ENCODE measurements at places on chromosomes 1 and 21.
A peak's percentile ranks its signal among the peaks of the same experiment; 100 is the strongest.

DNA sequence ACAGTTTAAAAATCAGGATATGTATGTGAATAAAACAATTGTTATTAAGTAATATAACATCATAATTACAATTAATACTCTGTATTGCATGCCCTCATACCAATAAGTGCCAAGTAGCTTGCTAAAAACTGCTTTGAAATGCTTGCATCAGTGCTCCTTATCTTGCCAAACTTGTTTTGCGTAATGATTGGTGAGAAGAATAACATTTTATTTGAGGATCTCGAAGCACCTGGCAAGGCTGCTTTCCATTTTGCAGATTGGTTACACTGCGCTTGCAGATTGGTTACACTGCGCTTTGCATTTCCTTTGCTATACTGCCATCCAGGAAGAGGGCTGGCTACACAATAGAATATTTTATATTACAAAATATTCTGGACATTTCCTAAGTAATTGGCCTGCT is 1.7 kb upstream of the PBX1 start:
- no peak for DNase-seq

GRCh38 chr1:168227620-168228019 is 1.8 kb downstream of the SFT2D2 start:
- DNase-seq: no peak

- DNase-seq: no peak
Observed at GRCh38 chr1:106534612-106535011, 521.9 kb upstream of the PRMT6 start.

DNA sequence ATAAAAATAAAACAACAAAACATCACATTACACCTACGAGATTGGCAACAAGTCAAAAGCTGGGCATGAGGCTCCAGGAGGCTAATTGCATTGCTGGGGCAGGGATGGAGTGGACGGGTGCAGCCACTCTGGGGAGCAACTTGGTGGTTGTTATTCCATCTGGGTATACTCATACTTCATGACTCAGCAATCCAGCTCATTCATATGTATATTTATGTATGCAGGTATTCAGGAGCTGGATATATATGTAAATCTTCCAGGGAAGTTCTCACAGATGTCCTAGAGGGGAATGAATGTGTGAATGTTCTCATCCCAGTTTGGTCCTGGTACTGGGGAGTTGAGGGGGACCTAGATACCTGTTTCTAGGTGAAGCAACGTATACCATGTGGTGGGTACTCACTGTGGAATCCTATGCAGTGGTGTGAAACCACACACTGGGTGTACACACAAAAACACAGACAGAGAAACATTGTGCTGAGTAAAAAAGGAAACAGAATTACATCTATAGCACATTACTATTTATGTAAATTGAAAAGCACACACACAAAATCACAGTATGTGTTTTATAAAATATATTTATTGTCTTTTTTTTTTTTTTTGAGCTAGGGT is 79.7 kb upstream of the RAB4A start:
- no peak for DNase-seq

DNA sequence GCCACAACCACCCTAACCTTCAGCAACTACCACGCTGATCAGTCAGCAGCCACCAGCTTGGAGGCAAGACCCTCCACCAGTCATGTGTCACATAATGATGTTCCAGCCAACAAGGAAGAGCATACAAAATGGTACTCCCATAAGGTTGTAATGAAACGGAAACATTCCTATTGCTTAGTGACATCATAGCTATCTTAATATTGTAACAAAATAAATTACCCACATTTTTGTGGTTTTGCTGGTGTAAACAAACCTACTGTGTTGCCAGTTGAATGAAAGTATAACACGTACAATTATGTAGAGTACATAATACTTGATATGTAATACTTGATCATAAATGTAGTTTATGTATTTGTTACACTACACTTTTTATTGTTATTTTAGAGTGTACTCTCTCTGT is 1363.2 kb upstream of the ADGRL4 start:
- DNase-seq: no peak

DNA sequence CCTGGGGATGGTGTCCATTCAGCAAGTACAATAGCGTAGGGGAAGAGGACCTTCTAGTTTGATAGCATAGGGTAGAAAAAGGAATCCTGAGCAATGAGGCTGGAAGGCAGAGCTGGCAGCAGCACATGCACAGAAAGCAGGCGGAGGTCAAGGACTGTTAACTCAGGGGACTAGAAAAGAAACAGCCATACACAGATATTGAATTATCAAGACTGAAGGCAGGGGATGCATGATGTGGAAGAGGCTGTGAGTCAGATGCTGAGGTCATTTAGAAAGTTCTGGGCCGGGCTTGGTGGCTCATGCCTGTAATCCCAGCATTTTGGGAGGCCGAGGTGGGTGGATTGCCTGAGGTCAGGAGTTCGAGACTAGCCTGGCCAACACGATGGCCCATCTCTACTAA is 65.6 kb downstream of the OPTC start:
- no peak for DNase-seq

DNA sequence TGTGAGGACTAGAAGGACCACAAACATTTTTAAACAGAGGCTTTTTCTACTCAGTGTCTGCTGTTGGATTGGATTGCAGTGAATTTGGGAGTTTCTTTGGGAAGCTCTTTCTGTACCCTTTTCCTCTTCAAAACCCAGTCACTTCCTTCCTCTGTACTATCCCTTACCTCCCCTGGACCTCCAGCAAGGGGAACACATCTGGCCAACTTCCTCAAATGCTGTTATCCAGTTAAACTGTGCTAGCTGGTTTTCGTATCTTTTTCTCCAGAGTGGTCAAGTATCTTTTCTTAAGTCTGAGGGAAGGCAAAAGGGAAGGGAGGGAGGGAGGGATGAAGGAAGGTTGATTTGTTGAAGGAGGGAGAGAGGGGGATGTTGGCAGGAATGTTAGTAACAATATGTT is 99.2 kb upstream of the TNR start:
- DNase-seq: no peak

GRCh38 chr1:169784102-169784501 is 10.6 kb downstream of the METTL18 start:
- DNase-seq: no peak

GRCh38 chr1:6329396-6329795 is 64.2 kb downstream of the ACOT7 start:
- DNase-seq: no peak

- no peak for DNase-seq
Observed at GRCh38 chr1:29279406-29279805, 43.1 kb downstream of the PTPRU start.

DNA sequence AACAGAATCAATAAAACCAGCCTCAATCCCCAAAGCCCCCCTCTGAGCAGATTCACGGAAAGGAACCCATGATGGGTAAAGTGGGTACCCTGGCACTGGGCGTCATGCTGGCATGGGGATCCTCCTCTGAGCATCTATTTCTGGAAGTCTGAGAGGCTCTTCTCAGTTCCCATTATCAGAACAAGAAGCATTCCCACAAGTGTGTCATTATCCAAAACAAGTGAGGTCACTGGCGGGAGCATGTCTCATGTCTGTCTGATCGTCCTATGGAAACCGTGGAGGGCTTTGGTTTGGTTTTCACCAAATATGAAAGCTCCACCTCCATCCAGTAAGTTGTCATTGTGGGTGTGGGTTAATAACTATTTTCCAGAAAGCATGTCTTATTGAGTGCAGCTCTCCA is 70.7 kb downstream of the PGM1 start:
- no peak for DNase-seq

GRCh38 chr1:28449904-28450303 is 55.9 kb upstream of the RCC1 start:
- DNase-seq: peak; percentile 86

DNA sequence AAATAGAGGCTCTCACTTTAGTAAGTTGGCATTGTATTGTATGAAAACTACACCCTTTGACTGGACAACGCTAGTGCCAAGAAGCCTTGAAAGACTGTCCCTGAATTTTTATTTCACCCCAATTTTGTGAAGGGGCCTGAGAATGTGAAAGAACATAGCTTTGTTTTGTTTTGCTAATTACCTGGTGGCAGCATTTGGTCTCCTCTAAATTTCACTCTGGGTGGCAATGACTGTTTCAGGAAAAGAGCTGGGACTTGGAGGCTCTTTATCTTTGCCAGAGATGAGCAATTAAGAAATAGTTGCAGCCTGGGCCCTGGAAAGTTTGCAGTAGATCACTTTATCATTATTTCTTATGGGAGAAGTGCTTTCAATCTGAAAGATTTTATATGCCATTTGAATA is 117.6 kb downstream of the KCNK2 start:
- no peak for DNase-seq

- DNase-seq: no peak
Observed at GRCh38 chr21:36627242-36627641, 71.7 kb upstream of the SIM2 start.

- no peak for DNase-seq
Observed at GRCh38 chr1:188462837-188463236, 1634.1 kb downstream of the PLA2G4A start.

- DNase-seq: no peak
Observed at GRCh38 chr1:203040513-203041275, 14.4 kb downstream of the PPFIA4 start.

DNA sequence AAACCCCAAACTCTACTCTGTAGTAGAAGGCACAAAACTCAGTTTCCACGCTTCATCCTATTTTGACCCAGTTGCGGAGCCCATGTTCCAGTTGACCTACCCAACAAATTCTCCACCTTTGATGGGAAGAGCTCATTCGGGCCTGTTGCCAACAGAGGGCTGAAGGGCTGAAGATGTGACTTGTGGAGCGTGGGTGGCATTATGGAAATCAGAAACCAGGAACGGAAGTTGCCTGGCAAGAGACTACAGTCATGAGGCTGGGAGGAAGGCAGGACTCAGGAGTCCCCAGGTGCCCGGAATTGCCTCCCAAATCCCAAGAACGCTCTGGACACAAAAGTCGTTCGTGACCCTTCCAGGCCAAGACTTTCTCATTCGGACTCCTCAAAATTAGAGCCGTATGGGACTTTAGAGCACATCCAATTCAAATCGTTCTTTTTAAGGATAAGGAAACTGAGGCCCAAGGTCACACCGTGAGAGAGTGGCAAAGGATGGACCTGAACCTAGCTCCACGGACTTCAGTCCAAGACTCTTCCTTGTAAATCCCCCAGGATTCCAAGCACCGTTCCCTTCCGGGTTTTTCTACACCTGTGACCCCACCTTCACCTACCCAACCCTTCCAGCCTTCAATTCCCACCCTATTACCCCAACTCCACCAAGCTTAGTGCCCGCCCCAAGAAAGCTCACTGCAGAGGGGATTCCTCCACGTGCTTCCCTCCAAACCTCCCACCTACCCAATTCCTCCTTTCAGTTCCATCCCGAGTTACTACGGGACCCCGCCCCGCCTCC is 739 bp downstream of the SMG5 start:
- DNase-seq: peak; percentile 45

DNA sequence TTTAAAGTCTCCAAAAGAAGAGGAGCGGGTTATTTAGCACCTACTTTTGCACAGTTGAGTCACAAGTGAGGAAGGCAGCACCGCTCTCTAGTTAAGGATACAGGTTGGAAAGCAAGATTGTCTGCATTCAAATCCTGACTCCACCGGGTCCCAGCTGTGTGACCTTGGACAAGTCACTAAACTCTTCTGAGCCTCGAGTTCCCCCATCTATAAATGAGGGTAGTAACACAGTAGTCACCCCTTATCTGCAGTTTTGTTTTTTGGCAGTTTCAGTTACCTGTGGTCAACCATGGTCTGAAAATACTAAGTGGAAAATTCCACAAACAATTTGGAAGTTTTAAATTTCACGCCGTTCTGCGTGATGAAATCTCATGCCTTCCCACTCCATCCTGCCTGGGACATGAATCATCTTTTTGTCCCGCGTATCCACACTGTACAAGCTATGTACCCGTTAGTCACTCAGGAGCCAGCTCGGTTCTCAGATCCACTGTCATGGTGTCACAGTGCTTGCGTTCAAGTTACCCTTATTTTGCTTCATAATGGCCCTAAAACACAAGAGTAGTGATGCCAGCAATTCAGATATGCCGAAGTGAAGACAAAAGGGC is 49.4 kb downstream of the CAPZB start:
- peak; percentile 37 for DNase-seq

GRCh38 chr21:38973552-38973951 is 167.8 kb downstream of the ETS2 start:
- DNase-seq: no peak

DNA sequence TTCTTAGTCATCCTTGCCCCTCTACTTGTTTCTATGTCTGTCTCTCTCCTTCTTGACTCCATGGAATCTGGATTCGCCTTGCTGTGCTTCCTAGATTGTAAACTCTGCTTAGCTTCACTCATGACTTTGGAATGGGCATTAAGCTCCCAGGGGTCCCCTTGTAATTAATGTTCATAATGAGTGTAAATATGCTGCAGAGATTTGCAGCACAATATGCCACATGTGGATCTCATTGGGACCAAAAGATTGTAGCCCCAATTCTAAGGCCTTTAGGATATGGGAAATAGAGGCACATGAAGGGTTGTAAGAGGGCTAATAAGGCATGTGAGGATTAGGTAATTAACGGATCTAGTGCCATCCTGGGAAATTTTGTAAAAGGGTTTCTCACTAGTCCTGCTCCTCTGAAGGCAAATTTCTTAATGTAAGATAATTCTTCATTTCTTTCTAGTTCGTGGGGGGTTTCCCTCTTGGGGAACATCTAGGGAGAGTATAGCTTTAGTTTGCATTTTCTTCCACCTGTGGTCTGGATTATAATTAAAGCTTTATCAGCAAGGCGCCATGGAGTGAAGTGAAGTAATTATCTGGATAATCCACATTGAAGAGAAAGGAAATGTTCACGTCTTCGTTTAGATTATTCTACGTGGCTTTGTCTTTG is 659.2 kb upstream of the PLXNA2 start:
- no peak for DNase-seq

DNA sequence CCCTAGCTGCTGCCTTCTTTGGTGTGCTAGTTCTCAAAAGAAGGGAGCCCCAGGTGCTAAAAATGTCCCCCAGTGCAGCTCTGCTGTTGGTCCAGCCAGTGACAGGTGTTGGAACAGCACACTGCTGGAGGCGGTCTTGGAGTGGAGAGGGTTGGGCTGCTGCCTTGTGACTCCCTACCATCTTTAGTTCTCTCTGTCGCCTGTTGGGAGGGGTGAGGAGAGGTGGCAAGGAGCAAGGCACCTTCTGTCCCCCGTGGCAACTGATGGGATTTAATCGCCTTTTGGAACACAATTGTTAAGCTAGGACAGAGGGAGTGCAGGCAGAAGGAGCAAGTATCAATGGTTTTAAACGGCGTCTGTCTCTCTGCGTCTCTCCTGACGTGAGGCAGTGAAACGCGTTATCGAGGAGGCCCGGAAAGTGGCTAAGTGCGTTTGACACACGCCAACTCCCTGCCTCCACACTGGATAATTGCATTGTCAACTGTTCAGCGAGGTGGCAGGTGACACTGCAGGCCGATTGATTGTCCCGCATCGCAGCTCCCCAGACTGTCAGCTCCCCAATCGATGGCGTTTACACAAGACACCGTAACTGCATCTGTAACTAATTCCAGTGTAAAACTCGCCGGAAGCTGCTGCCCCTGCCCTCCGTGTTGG is 34.0 kb downstream of the TMEM53 start:
- no peak for DNase-seq

GRCh38 chr1:206705726-206706297 is 21.1 kb downstream of the MAPKAPK2 start:
- no peak for DNase-seq

GRCh38 chr1:68301471-68302001 is 69.2 kb upstream of the WLS start:
- DNase-seq: no peak
